ENCODE measurements at places on chromosomes 2 and 18.

- no peak for DNase-seq
Observed at GRCh38 chr2:20919297-20919800, 96.4 kb upstream of the LDAH start.

DNA sequence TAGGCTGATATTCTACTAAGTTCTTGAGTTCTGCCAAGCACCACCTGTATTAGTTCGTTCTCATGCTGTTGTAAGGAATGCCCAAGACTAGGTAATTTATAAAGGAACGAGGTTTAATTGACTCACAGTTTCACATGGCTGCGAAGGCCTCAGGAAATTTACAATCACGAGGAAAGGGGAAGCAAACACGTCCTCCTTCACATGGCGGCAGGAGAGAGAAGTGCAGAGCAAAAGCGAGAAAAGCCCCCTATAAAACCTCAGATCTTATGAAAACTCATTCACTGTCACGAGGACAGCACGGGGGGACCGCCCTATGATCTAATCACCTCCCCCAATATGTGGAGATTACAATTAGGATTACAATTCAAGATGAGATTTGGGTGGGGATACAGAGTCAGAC lies 47.7 kb upstream of the YWHAQ start:
- DNase-seq = no peak

DNA sequence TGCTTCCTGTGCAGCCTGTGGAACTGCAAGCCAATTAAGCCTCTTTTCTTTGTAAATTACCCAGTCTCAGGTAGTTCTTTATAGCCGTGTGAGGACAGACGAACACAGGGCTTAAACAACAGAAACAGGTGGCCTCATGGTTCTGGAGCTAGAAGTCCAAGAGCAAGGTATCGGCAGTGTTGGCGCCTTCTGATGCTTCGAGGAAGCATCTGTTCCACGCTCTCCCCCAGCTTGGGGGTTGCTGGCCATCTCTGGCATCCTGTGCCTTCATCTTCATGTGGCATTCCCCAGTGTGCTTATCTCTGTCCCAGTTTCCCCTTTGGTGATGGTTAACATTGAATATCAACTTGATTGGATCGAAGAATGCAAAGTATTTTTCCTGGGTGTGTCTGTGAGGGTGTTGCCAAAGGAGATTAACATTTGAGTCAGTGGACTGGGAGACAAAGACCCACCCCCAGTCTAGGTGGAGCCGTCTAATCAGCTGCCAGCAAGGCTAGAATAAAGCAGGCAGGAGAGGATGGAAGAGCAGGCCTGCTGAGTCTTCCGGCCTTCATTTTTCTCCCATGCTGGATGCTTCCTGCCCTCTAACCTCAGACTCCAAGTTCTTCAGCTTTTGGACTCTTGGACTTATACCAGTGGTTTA lies 287.6 kb downstream of the PHLPP1 start:
- no peak for DNase-seq

- DNase-seq = no peak
Observed at GRCh38 chr2:53353135-53354114, 414.2 kb upstream of the CHAC2 start.

DNA sequence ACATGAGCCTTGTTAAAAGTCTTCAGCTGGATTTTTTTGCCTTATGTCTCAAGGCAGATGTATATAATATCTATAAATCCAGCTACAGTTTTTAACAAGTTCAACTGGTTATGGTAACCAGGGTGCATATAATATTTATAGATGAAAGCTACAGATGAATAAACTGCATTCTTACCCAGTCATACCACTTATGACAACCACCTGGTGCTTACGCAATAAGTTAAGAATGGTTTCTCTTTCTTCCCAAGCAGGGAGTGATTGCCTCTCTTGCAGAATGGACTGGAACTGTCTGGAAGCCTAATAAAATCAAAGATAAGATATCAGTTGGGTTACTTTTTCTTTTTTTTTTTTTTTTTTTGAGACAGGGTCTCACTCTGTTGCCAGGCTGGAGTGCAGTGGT lies 19.6 kb downstream of the DHX57 start:
- no peak for DNase-seq

DNA sequence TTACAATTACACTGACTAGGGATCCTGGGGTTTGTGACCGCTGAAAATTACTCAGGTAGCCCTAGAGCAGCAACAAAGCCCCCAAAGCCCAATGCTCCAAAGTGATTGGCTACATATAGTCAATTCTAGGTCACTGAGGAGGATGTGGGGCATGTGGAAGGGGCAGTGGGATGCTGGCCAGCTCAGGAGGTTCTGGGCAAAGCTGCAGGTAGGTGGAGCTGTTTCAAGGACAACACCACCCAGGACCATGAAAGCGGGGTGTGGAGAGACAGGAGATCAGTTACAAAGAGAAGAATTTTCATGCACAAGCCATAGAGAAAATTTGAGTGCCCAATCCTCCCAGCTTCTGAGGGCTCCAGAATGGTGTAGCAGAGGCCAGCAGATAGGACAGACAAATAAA lies 75.0 kb upstream of the CCDC85A start:
- DNase-seq = no peak

DNA sequence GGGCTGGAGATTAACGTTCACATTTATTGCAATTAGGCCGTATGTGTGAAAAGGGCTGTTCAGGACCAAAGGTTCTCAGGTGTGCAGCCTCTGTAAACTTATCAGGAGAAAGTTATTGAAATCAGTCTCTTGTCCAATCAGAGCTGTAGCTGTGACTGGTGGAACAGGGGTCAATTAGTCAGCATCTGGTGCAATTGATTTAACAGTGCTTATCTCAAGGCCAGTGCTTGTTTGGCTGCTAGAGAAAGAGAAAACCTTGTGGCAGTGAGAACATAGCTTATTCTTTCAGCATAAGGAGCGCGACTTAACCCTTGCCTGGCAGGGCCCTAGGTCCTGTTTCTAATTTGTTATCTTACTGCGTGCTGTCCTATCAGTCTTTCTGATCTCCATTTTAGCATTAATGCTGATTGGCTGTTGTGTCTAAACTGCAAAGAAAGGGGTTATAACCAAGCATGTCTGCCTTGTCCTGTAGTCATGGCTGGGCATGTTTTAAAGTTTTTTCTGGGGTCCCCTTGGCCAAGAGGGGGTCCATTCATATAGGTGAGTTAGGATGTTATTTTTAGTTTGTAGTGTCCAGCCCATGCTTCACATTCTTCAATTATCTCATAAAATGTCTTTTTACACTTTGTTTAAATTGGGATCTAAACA lies 66.4 kb downstream of the CYB5A start:
- no peak for DNase-seq

DNA sequence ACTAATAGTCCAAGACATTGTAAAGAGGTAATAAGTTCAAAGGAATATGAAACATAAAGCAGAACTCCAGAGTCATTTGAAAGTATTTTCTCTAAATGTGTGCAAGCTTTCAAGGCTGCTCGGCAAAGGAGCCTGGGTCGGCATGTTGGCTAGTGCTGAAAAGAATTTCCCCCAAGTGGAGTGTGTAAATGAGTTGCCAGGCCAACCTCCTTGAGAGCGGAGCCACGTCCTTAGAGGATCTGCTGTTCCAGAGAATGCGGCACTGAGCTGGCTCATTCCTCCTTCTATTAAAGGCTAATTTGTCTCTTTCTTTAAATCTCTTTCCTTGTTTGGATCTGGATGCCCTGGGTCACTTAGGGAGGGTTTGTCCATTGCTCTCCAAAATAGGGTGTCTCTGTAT lies 127.5 kb downstream of the RDH14 start:
- DNase-seq = no peak

GRCh38 chr18:42675810-42676209 lies 439.7 kb downstream of the RIT2 start:
- DNase-seq = no peak

- no peak for DNase-seq
Observed at GRCh38 chr2:102021779-102022178, 30.0 kb downstream of the IL1R2 start.

GRCh38 chr18:8943900-8944870 lies 158.3 kb upstream of the NDUFV2 start:
- no peak for DNase-seq

DNA sequence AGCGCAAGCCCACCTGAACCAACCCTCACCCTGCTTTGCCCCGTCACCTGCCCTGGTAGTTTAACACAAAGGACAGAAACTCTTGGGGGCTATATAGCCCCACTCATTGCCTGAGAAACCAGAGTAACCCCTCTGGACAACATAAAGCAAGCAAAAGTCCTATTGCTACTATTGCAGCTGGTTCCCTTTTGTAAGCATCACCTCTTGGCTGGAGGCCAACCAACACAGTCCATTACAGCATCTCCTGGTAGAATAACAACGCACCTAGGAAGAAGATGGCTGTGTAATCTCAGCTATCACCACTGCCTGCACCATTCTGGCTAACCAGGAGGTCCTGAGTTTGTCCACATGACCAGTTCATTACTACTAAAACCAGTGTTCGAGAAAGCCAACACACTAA lies 36.4 kb downstream of the FLACC1 start:
- no peak for DNase-seq

DNA sequence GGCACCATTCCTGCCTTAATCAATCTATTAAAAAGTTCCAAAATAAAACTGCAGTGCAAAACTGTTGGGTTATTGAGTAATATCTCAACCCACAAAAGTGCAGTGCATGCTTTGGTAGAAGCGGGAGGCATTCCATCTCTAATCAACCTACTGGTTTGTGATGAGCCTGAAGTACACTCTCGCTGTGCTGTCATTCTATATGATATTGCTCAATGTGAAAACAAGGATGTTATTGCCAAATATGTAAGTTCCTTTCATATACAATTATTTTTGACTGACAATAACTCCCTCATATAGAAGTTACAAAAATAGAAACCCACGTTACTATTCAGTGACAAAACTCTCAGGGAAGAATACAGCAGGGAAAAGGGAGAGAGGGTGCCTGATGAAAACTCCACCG lies 43.0 kb downstream of the OSGEPL1 start:
- DNase-seq = no peak

DNA sequence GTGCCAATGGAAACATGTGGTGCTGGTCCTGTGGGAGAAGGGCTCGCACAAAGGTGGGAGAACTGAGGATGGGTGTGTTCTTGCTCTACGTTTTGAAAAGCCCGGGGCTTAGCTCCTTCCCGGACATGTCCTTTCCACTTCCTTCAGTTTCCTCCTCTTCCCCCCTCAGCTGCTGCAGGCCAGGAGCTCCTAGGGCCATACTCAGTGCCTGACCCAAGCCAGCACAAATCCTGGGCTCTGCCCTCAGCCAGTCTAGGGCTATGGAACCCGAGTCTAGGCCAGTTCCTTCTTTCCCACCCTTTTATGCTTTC lies 1.4 kb upstream of the SIX2 start:
- no peak for DNase-seq

DNA sequence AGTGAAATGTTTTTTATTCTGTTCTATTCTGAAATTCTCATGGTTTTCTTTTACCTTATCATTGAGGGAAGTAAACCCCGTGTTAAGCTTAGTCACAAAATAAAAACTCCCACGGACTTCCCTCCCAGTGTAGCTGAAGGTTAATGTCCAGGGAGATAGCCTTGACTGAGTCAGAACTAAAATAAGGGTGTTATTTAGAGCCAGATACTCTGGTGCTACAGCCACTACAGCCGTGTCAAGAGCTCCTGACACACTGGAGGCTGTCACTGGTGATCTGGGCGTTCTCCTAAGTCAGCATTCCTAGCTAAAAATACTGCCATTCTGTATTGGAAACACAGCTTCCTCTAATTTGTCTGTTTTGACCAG lies 82.0 kb upstream of the RANBP2 start:
- no peak for DNase-seq

- DNase-seq = no peak
Observed at GRCh38 chr18:56197241-56197859, 441.0 kb downstream of the TXNL1 start.

- DNase-seq = no peak
Observed at GRCh38 chr2:186101616-186102015, 363.0 kb downstream of the FSIP2 start.

GRCh38 chr2:169979025-169979424 lies 151.8 kb downstream of the UBR3 start:
- no peak for DNase-seq

GRCh38 chr2:1654696-1655374 lies 89.5 kb downstream of the PXDN start:
- no peak for DNase-seq

Data from stimulated activated CD8-positive, alpha-beta memory T cell treated with anti-CD3 and anti-CD28 coated beads, Interleukin-4, amount 100 ng/mL, for 4 hours (primary cell).